ENCODE measurements at places on chromosomes 5 and 9.

DNA sequence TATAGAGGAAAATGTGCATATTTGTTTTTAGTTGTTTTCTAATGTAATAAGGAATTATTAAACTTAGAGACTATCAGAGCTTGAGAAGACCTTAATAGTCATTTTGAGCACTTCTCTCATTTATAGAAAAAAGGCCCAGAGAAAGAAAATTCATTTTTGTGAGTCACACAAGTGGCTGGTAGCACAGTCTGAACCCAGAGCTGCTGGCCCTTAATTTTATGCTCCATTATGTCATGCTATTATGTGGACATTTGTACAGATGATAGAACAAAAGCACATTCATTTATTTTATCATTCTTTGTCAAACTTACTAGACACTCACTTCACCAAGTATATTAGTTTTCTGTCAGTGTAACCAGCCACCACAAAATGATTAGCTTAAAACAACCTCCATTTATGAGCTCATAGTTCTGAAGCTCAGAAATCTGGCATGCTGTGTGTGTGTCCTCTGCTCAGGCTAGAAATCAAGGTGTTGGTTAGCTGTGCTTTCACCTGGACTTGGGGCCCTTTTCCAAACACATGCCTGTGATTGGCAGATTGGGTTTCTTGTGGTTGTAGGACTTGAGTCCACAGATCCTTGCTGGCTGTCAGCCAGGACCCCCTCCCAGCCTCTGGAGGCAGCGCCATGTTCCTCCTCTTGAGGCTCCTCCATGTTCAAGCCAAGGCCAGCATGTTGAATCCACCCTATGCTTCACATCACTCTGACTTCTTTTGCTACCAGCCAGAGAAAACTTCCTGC is 188.9 kb downstream of the ARHGAP26 start:
- DNase-seq: no peak

- peak; percentile 81 for DNase-seq
Observed at GRCh38 chr5:179801304-179802206, 5.1 kb downstream of the MGAT4B start.

DNA sequence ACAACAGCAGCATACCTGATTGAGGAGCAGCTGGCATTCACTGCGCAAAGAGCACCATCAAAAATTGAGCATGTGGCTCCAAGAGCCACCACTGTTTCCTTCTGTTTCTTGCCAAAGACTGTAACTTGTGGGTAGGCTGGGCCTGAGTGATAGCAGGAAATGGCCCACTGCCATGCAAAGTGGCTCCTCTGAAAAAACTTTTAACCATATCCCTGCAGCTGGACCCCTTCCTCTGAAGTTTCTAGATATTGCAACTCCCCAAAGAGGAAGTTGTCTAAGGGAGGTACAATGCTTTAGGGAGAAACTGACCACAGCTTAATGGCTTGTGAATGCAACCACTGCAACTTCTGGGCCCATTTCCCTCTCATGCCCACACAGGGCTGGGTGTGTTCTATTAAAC is 355.4 kb upstream of the PDE4D start:
- peak; percentile 73 for DNase-seq

- no peak for DNase-seq
Observed at GRCh38 chr9:31582071-31582470, 802.4 kb upstream of the ACO1 start.

DNA sequence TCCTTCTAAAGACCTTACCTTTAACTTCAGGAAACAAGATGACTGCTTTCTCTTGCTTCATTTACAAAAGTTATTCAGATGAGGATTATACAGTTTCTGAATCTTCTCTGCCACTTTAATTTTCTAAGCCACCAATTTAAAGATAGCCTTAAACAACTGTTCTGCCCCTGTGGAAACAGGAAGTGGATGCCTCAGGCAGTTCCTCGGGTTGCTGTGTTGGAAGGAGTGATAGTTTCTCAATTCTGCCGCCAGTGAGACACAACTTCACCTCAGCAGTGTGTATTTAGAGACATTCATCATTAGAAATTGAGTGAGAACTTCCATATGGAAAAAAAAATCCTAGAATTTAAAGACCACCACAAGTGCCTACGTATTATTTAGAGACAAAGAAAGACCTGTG is 475.1 kb upstream of the WWC1 start:
- DNase-seq: no peak

DNA sequence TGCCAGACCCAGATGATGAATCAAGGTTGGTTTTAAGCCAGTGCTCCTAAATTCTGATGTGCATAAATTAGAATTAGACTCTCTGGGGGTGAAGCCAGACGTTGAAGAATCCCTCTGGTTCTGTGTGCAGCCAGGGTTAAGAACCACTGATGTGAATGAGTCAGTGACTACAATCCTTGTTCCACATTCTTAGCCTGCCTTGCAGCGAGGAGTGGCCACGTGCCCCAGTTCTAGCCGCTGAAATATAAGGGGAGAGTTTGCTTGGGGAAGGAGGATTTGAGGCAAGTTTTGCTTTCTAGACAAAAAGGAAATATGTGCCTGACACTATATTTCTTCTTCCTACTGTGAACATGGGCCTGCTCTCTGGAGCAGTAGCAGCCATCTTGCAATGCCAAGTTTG is 34.2 kb upstream of the MSH3 start:
- DNase-seq: no peak

- DNase-seq: peak; percentile 73
Observed at GRCh38 chr5:154202379-154203260, 12.1 kb downstream of the GALNT10 start.

GRCh38 chr5:139243425-139243970 is 45.3 kb upstream of the SIL1 start:
- no peak for DNase-seq
